ENCODE measurements at places on chromosomes 3 and 15.

DNA sequence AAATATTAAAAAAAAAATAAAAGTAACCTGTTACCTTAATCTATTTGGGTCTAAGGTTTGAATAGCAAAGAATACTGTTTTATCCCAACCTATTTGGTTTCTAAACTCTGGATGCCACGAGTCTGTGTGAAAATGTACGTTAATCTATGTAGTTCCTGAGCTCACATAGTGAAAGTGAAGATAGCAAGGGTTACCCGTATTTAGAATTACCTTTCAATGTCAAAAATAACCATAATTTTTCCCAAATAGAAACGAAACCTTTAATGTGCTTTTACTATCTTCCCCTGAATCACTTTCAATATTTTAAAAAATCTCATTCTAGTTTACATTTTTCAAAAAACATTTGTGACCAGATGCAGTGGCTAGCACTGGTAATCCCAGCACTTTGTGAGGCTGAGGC is 5.8 kb upstream of the USP50 start:
- no peak for DNase-seq

GRCh38 chr15:84929795-84930603 is 45.5 kb downstream of the SLC28A1 start:
- no peak for DNase-seq

DNA sequence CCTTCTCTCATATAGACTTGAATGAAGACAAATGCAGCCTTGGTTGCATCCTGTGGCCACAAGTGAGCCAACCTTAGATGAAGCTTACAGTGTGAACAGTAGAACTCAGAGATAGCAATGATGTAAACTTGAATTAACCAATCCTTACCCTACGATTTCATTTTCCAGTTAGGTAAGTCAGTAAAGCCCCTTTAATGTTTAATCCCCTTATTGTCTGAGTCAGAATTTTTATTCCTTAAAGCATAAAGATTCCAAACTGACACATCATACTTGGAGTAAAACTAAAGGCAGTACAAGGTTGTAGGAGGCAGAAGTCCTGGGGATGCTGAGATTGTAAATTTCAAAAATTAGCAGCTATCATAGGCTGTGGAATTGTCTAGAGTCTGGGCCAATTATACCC is 507.8 kb upstream of the DPH6 start:
- DNase-seq: no peak

- no peak for DNase-seq
Measured at GRCh38 chr15:100832149-100832942, 47.3 kb upstream of the ALDH1A3 start.

DNA sequence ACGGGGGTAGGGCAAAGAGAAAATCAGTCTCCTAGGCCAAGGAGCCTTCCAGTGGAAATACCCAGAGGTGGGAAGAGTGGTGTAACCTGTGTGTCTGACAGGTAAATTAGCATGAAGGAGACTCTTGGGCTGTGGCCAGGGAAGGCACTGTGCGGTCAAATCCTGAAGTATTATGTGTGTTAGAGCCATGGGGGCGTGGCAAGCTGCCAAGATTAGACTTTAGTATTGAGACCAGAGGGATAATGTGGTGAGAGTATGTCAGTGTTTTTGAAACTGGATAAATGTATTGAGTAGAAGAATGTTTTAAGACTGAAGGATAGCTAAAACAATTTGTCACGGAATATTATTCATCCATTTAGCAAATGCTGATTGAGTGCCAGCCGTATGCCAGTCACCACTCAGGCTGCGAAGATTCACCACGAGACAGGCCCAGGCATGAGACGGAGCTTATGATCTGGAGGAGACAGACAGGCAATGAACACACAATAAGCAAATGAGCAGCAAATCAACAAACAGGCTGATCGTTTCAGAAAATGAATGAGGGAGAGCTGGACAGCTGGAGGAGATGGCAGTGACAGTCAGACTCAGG is 445.9 kb downstream of the MCTP2 start:
- DNase-seq: no peak

GRCh38 chr15:68114356-68114755 is 60.2 kb downstream of the PIAS1 start:
- DNase-seq: no peak

GRCh38 chr3:21601178-21601577 is 149.8 kb downstream of the ZNF385D start:
- no peak for DNase-seq

DNA sequence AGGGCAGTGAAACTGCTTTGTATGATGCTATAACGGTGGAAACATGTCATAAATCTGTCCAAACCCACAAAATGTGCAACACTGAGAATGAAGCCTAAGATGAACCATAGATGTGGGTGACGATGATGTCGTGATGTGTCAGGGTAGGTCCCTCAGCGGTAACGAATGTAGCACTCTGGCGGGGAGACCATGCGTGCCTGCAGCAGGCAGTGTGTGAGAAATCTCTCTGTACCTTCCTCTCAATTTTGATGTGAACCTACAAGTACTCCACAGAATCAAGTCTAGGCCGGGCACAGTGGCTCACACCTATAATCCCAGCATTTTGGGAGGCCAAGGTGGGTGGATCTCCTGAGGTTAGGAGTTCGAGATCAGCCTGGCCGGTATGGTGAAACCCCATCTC is 268.2 kb upstream of the LYSMD4 start:
- no peak for DNase-seq

DNA sequence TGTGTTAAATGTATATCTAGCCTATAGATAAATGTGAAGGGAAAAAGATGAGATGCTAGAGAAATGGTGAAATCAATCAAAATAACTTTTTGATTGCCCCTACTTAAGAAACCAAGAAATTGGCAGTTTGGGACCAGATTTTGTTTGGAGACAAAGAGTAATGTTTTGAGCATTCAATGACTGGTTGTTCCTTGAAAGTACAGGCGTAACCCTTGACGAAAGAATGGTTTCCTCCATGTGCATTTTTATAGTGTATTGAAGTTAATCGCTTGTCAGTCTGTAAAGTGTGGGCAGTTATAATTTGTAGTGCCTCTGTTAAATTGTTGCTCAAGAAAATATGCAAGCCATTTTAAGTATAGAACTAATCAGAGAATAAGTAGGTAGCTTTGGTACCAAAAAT is 1.2 kb downstream of the KIF23 start:
- DNase-seq: no peak

- DNase-seq: no peak
Measured at GRCh38 chr3:7504886-7505775, 644.2 kb downstream of the GRM7 start.

DNA sequence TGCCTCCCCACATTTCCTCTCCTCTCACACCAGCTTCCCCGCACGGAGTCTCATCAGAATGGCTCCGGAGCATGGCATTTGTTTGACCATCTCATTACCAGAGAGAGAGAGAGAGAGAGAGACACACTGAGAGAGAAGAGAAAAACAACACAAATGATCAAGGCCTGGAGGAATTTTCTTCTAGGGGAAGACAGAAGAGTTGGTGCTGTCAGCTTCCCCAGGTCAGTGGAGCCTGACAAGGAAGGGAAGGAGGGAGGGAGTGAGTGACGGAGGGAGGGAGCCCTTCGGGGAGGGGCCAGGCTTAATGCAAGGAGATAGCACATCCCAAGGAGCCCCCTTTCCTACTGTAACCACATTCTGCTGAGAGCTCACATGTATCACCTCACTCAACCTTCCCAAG is 9.1 kb downstream of the ST8SIA2 start:
- DNase-seq: no peak

GRCh38 chr3:58173669-58174398 is 36.9 kb downstream of the DNASE1L3 start:
- peak; percentile 40 for DNase-seq

DNA sequence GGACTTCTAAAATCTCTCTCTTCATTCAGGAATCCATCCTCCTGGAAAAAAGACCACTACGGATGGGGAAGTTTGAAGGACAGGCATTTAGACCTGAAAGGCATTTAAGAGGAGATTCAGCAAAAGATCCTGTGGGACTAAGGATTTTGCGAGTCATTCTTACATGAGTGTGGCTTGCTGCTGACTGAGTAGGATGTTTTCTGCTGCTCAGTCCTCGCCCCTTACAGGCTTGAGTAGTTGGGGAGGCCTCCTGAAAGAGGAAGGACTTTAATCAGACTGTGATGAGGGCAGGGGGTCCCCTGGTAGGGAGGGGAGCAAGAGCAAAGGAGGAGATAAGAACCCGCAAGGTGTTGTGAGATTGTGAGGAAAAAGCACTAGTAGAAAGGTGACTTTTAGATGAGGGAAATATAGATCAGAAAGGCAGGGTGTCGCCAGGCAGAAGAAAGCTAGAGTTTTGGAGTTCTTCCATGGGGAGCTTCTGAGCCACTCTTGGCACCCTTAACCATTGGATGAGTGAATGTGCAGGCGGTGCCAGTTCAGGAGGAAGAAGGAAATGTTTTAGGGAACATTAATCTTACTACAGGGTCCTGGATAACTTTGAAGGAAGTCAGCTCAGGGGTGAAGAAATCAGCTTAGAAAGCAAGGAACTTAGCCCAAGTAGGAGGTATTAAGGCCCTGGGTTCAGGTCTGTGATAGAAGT is 171.1 kb downstream of the RORA start:
- DNase-seq: no peak

DNA sequence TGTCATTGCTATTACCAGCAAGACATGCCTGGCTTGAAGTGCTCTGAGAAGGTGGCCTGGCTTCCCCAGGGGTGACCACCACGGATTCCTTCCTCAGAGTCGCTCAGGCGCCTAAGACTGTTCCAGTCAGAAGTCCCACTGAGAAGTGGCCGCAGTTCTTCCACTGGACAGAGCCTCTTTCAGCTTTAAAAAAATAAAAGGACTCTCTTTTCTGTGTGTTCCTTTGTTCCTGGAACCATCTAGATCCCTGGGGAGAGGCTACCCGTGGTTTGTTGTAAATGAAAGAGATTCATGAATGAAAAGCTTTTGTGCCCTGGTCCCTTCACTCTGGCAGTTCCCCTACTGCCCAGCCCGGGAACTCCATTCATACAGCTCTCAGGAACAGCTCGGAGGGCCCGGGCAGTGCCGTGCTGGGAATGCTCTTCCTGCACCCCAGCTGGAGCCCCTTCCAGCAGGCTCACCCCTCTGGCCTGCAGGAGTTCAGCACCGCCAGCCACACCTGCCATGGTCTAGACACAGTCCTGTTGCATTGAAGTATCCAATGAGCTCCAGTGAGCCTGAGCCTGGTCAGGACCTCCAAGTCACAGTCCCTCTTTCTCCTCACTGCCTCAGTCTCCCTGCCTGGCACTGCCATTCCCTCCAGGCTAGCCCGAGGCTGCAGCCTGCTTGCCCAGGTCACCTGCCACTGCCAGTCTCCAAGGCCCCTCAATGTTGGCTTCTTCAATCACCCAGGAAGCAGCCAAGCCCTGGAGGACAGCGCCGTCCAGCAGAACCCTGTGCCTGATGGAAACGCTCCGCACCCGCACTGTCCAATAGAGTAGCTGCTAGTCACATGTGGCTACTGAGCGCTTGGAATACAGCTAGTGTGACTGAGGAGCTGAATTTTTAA is 75.4 kb downstream of the XXYLT1 start:
- DNase-seq: no peak

DNA sequence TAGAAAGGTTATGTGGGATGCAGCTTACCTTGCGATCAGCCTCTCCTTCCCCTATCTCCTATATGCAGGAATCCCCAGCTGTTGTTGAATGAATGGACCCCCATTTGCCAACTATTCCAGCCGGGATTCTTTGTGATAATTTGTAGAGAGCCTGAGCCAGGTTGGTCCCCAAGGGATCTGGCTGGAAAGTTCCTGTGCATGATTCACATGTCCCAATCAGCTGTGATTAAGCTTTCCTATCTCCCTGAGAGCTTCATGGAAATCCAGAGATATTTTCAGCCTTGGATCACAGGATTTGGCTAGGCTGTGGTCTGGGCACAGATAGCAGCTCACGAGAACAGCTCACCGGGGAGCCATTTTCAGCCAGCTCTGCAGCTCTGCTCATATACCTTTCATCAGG is 76.7 kb downstream of the ARNT2 start:
- no peak for DNase-seq

DNA sequence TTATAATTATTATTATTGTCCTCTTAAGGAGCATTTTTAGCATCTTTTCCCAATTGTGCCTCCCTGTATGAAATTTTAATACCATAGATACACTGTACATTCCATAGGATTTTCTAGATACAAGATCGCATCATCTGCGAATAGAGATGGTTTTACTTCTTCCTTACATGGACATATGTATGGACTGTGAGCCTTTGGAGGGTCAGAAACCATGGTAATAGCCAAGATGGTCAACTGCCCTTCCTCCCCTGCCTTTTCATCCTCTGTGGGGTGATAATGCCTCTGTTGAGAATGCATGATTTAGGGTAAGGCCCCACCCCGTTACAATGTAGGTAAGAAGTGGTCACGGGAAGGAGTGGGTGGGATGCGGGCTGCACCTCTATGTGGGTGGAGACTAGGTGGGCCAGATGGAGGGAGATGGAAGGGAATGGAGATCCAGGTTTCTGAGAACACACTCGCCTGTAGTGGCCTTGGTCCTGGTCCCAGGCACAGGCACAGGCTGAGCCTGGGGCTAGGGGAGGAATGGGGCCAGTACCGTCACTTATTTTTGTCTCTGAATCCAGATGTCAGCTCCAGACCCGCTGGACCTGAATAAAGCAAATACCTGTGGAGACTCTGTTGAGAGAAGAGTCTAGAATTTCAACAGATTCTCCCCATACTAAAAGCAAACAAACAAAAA is 31.7 kb downstream of the GOLGA6A start:
- DNase-seq: no peak

GRCh38 chr15:69491038-69491505 is 38.5 kb downstream of the RPLP1 start:
- DNase-seq: no peak

DNA sequence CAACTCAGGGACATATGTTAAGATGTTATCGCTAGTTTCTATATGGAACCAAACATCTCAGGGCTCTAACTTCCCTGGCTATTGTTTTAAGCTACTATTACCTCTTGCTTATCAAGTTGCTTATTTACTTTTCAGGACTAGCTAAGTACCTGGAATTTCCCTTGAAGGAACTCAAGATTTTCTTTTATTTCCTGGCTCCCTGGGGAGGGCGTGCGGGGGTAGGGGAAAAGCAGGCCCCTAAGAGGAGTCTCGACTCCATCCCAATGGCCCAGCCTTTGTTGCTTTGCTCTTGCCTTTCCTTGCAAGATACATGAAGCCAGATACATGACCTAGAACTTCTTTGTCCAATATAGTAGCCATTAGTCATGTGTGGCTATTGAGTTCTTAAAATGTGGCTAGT is 76.9 kb upstream of the STXBP5L start:
- DNase-seq: no peak

DNA sequence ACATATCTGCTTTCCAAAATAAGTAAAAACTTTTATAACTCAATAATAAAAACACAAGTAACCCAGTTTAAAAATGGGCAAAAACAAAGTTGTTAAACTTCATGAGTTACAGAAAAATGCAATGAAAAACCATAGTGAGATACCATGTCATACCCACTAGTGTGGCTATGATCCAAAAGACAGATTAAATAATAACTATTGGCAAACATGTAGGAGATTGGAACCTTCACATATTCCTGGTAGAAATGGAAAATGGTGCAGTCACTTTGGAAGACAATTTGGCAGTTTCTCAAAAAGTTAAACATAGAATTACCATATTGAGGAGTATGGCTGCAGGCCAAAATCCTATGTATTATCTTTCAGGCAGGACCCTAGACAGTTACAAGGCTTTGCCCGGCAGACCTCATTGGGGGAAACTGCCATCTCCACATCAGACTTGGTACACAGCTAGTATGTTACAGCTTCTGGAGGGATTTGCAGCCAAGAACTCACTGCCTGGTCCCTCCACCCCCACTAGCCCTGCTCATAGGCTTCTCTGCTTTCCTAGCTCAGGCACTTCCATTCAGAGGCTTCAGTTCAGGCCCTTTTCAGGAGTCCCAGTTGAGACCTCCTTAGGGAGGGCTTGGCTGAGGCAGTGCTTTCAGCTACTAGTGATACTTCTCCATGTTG is 147.8 kb downstream of the NEK10 start:
- DNase-seq: no peak

- no peak for DNase-seq
Measured at GRCh38 chr3:54835701-54836100, 92.2 kb downstream of the LRTM1 start.
